ENCODE measurements at places on chromosomes 16 and 17. TPM values are rescaled to one million over a fixed set of nuclear protein-coding genes. Genes with fewer than 3 reads are reported as not detected.

DNA sequence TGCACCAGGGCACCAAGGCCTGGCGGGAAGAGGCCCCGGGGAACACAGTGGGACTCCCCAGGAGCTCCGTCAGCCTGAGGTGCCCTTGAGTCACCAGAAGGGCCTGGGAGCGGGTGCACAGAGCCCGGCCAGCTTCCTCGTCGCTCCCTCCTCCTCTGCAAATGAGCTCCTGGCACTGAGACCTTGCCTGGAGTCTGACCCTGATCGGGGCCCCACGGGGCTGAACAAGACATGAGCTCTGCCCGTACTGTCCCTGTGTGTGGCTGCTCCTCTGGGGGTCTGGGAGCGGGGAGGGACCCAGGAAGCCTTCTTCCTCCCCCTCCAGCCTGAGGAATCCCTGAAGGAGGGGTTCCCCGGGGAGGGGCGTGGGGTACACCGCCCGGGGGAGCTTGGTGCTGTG, 36.4 kb upstream of the SSTR5 start:
- H3K27ac ChIP-seq, result no peak overlapping the region
- DNase-seq, result no peak
- no peaks in the 10 kb centered on the region for H3K4me1 ChIP-seq
- no peak overlapping the region for H3K4me3 ChIP-seq

- H3K4me1 ChIP-seq, result no peaks in the 10 kb centered on the region
- no peak for DNase-seq
- peaks cover 18% of the 10 kb centered on the region for H3K27me3 ChIP-seq
- H3K27ac ChIP-seq, result no peak overlapping the region
Measured at GRCh38 chr16:49610983-49611382, 237.4 kb downstream of the C16orf78 start.

DNA sequence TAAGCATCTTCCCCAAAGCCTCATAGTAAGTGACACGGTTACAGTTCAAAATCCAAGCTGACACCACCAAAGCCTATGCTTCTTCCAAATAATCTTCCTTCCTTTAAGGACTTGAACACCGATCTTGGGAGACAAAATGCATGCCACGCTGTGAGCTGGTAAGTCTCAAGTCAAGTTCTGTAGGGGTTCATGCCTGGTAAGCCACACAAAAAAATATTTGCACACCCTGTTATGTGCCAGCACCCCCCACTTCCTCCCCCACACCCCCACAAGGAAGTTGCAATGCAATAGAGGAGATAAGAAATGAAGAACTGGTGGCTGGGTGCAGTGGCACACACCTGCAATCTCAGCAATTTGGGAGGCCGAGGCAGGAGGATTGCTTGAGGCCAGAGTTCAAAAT, 5.6 kb downstream of the NOG start:
- no peak for DNase-seq
- peaks cover 63% of the 10 kb centered on the region for H3K27me3 ChIP-seq
- H3K36me3 ChIP-seq, result peaks cover 4% of the 10 kb centered on the region

DNA sequence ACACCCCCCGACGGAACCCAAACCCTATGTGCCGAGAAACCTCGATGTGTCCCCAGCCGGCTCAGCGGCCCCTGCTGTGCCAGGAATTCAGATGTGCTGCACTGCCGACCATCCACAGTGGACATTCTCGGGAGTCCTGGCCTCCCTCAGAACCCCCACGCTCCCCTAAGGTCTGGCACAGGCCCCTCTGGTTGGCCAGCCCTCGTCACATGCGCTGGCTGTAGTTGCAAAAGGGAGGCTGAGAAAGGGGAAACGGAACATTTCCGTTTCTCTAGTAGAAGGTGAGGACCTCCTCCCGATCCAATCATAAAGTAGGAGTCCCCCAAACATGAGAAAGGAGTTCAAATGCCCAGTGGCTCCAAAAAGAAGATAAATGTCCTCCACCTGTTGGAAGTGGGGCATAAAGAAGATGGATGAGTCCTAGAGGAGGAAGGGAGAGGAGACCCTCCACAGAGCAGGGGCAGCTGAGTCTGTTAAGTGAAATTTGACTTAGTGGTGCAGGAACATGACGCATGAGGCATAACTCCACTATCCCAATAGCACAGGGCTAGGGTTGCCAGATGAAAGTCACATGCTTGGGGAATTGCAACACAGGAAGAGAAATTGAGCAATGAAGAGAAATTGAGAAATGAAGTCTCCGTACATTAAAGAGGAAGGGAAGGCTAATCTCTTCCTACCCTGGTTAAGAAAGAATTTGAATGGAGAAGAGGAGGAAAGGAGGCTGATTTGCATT, 49.3 kb upstream of the WSB1 start:
- H3K4me3 ChIP-seq, result no peak overlapping the region
- no peak for DNase-seq
- peaks cover 29% of the 10 kb centered on the region for H3K4me1 ChIP-seq
- H3K27me3 ChIP-seq, result peaks cover 11% of the 10 kb centered on the region
- no peak overlapping the region for H3K27ac ChIP-seq
- no peaks in the 10 kb centered on the region for H3K36me3 ChIP-seq

DNA sequence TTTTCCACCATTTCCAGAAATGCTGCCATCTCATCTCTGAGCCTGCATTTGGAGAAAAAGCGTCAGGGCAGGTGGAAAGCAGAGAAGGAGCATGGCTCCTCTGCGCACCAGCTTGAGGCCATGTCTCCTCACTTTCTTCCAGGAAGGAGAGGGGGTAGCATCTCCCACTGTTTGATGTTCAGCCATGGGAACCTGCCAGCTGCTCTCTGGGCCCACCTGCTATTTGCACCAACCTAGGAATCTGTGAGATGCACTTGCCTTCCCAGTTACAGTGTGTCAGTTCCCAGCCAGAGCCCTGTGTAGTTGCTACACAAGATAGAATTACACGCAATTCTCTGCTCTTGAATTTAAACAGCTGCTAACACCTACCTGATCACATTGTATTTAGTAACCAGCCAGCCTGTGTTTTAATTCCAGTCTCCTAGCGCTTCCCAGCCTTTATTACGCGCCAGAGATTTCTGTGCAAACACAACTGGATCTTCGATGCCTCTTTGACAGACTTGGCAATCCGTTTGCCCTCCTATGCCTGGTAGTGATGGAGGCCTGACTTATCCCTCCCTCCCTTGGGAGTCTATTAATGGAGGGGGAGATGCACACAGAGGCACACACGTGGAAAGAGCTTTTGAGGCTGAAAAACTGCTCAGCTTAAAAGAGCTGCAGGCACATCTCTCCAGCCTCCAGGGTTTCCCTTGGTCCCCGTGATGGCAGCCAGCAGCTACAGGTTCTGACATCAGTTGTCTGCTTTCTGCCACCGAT, 98.1 kb upstream of the SEC14L1 start:
- no peak for DNase-seq
- H3K36me3 ChIP-seq, result no peaks in the 10 kb centered on the region
- H3K4me1 ChIP-seq, result no peaks in the 10 kb centered on the region
- H3K4me3 ChIP-seq, result no peak overlapping the region
- H3K27me3 ChIP-seq, result peaks cover 3% of the 10 kb centered on the region

DNA sequence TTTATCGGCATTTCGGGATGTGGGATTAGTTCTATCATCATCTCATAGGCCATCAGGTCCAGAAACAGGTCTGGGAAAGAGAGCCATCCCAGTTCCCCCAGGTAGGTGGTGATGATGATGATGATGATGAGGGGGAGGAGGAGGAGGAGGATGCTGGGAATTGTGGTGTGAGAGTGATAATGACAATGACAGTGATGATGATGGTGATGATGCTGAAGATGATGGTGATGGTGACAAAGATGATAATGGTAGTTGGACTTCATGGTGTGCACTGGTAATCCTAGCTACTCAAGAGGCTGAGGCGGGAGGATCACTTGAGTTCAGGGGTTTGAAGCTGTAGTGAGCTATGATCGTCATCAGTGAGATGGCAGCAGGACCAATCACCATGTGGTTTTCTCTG, 16.3 kb upstream of the GCSH start:
- peaks cover 2% of the 10 kb centered on the region for H3K27me3 ChIP-seq
- DNase-seq, result no peak
- no peak overlapping the region for H3K4me3 ChIP-seq

The DOC2A gene
- total RNA-seq, result not detected

DNA sequence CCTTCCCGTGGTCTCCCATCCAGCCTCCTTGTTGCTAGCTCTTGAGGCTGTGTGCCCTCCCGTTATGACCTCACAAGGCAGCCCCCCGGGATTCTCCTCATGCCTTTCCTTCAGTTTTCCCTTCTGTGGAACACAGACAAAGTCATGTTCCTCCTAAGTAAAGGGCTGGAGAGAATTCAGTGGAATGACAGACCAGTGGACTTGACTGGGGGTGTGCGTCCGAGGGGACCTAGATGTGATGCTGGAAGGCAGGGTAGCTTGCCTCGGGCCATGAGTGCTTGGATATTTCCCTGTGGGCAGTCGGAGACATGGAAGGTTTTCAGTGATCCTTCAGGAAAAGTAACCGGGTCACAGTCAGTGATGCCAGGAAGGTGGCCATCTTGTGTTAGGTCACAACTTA, 240.9 kb downstream of the CCDC182 start:
- H3K4me3 ChIP-seq, result no peak overlapping the region
- peaks cover 7% of the 10 kb centered on the region for H3K4me1 ChIP-seq
- H3K36me3 ChIP-seq, result no peaks in the 10 kb centered on the region
- H3K27ac ChIP-seq, result no peak overlapping the region

The TMEM100 gene
- total RNA-seq, result not detected

DNA sequence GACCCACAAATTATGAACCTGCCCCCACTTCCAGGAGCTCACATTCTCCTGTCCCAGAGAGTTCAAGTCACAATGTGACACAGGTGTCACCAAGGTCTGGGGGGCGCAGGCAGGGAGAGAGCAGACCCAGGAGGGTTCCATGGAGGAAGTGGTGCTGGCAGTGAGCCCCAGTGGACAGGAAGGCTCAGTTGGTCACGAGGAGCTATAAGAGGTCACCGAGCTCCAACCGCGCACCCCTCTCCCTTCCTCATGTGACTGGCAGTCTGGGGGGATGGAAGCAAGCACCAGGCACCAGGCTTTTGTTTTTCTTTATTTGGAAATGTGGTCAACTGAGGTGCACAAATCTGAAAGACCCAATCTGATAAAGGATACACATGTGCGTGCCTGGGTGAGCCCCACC, 2.5 kb downstream of the ITGAD start:
- peaks cover 4% of the 10 kb centered on the region for H3K27me3 ChIP-seq
- DNase-seq, result no peak
- no peak overlapping the region for H3K27ac ChIP-seq
- peaks cover 21% of the 10 kb centered on the region for H3K36me3 ChIP-seq
- peaks cover 23% of the 10 kb centered on the region for H3K4me1 ChIP-seq

- no peak overlapping the region for H3K4me3 ChIP-seq
- H3K27ac ChIP-seq, result no peak overlapping the region
- H3K36me3 ChIP-seq, result no peaks in the 10 kb centered on the region
- peaks cover 15% of the 10 kb centered on the region for H3K4me1 ChIP-seq
- no peak for DNase-seq
- peaks cover 21% of the 10 kb centered on the region for H3K27me3 ChIP-seq
Measured at GRCh38 chr17:55521186-55521585, 9.9 kb upstream of the SMIM36 start.

All from activated CD4-positive, alpha-beta memory T cell treated with anti-CD3 and anti-CD28 coated beads, Interleukin-2, amount 10 ng/mL, durations not matched to agents 7 days and 5 days (primary cell).